SIG-M5 (cell line): ENCODE measurements at places on chromosomes 5 and 9.

DNA sequence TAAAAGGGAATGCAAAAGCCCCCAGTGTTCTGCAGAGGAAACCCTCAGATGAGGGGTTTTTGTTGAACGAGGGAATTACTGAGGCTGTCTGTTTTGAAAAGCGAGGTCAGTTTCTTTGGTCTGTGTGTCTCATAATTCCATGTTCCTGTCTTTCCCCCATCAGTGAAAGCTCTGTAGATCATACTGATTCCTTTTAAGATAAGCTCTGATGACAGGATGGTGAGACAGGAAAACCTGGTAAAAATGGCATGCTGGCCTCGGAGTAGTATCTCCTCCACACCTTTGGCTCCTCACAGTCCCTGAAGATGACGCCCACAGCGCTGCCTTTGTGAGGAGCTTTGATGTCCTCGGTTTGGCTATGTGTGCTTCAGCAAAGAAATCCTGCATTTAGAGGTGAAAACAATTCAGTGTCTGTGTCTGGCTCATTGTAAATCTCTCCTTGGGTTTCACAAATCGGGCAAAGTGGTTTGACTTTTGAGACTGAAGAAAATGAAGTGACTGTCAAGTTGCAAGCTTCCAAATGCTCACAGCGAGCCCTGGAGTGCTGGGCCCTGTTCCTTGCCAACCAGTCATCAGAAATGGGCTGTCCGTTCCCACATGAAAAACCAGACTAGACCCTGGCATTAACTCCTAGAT, 124.9 kb upstream of the ICE1 start:
- no peak for DNase-seq

DNA sequence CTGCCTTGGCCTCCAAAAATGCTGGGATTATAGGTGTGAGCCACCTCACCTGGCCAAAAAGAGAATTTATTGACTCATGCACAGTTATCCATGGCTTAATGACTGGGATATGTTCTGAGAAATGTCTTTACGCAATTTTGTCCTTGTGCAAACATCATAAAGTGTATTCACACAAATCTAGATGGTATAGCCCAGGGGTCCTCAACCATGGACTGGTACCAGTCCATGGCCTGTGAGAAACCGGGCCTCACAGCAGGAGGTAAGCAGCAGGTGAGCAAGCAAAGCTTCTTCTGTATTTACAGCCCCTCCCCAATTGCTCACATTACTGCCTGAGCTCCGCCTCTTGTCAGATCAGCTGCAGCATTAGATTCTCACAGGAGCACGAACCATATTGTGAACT, 12.4 kb upstream of the SIL1 start:
- no peak for DNase-seq

GRCh38 chr5:171599411-171599810, 180.0 kb downstream of the FGF18 start:
- DNase-seq = no peak

- no peak for DNase-seq
These were observed 6.1 kb downstream of the FLT4 start for GRCh38 chr5:180643191-180643851.

DNA sequence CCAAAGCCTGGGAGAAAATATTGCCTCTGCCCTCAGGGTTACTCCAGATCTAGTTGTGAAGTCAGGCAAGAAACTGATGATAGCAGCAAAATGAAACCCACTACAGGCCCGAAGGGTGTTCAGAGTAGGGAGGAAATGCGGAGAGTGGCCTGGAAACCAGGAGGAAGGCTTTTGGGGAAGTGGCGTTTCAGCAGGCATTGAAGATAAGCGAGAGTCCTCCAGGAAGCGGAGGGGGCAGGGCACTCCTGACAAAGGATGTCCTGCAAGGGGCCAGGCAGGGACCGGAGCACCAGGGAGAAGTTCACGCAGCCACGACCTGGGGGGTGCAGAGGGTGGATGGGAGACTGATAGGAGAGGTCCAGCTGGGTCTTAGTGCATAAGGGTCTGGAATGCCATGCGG, 7.8 kb upstream of the FOXI1 start:
- DNase-seq = no peak

GRCh38 chr5:10556289-10556807, 7.5 kb upstream of the ANKRD33B start:
- no peak for DNase-seq

DNA sequence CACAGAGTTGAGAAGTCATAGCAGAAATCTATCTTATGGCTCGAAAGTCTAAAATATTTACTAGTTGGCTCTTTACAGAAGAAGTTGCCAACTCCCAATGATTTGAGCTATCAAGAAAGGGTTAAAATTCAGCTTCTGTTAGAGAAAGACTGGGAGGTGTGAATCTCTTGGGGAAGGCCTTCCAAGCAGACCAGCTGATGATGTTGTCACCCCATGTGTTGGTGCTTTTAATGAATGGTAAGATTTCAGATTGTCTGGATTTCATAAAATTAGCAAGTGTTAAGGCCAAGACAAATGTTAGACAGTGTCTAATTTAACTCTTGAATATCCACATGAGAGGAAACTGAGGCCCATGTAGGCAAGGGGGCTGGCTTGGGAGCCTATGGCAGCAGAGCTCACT, 63.9 kb downstream of the PPARGC1B start:
- no peak for DNase-seq

DNA sequence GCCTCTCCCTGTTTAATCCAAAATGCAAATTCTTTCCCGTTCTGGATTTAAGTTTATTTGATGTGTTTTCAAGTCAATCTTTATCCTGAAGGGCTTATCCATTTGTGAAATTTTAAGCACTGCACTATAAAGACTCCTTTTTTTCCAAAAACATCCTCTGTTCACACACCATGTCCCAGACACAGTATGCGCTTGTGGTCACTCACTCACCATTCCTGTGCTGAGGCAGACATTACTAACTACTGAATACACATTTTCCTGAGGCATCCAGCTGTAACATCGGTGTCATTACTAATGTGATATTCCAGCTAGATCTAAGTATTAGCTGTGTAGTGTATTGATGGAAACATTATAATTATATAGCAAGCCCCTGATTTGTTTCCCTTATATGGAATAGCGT, 298.4 kb downstream of the KCTD16 start:
- DNase-seq = no peak

DNA sequence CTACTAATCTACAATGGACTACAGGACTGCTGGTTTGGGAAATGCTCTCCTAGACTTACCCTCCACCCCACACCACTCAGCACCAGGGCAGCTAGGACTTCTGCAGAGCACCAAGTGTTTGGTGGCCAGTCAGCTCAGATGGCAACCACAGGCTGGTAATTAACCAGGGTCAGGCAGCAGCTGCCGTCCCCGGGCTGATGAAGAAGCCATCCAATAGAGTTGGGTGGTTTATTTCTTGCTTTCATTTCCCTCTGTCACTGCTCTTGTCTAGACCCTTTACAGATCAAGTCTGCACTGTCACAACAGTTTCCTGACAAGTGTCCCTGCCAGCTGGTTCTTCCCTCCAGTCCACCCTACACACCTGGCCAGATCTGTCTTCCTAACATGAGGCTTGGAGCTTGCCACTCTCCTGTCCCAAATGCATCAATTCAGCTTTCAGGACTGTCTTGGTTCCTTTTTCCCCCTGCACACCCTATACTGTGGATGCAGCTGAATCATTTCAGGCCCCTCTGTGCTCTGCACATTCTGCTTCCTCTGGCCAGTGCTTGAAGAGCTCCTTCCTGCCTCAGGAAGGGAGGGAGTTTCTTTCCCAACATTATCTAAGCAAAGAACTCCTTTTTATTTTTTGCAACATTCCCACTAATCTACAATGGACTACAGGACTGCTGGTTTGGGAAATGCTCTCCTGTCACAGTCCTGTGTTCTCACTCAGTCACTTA, 30.2 kb upstream of the HSPA9 start:
- no peak for DNase-seq

- no peak for DNase-seq
These were observed 61.5 kb upstream of the CTXN3 start for GRCh38 chr5:127587246-127587917.

- no peak for DNase-seq
These were observed 19.8 kb downstream of the RBM27 start for GRCh38 chr5:146223179-146223578.

- DNase-seq = no peak
These were observed 32.7 kb downstream of the DMRT3 start for GRCh38 chr9:1009101-1009707.

DNA sequence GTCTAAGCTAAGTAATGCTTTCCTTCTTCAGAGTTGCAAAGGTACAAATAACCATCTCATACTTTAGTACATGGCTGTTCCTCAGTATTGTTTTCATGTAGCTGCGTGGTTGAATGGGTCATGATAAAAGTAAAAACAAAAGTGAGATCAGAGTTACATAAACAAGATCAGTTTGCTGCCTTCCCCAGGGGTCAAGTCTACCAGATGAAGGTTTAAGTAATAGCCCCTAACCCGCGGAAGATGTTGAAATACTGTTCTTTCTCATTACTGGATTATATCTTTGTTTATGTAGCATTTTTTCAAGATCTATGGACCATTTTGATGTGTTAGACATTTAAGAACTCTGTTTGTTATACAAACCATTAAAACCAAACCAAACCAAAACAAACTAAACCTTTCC, 34.1 kb upstream of the ARRDC3 start:
- DNase-seq = no peak

DNA sequence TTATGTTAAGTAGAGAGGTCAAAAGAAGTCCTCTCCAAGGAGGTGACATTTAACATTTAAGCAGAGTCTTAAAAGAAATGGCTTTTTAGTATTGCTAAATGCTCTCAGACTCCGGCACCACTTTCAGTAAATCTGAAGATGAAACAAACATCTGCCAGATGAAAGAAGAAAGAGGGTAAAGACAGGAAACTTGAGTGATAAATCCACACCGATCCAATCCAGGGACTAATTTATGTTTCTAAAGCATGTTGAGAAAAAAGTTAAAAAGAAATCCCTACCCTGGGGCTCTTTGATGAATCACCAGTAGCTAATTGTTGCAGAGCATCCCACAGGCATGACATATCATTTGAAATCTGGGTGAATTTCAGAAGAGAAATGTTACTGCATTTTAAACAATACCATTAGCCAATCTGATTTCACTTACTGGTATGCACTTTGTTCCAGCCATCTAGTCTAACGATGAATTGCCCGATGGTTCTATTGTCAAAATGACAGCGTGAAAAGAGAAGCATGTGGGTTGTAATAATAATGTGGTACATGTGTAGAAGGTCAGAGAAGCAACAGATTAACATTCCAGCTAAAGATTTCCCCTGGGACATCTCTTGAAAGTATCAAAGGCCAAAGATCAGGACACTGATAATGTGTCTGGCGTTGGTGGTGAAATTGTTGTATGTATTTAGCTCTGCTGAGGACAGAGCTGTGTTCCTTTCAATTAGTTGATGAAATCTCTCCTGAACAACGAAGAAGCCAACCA, 485.7 kb downstream of the CSNK1G3 start:
- DNase-seq = no peak

- no peak for DNase-seq
These were observed 21.5 kb downstream of the SNCAIP start for GRCh38 chr5:122333564-122333963.

DNA sequence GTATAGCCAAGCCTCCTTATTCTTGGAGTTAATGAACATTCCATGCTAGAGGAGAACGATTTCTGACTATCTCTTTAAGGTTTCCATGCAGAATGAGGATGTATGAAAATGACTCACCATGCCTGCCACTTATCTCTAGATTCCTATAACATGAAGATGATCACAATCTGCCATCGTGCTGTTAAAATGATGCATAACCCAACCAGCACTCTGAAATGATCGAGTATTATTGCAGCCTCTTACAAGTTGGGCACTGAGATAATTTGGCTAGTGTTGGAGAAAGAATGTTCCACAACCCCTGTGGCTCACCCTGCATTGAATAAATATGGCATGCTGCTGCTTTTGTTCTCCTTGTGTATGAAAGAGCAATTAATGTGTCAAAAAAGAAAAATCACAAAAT, 1143.6 kb upstream of the WWC1 start:
- DNase-seq = no peak

GRCh38 chr9:111412280-111412679, 71.9 kb downstream of the ECPAS start:
- DNase-seq = no peak

DNA sequence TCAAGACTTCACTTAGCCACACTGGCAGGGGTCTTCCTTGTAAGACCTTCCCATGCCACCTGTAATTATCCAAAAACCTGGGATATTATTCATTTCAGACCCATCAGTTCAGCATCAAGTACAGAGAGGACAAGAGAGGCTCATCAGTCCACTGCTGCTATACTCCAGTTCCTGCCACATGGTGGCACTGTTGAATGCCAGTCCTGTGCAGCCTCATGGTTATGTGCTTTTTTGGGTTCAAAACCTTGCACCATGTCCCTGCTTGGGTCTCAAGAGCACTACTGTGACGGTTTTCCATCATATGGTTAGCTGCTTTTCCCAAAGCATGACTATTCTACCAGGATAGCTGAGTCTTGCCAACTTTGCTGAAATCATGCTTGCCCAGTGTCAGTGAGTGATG, 8.5 kb downstream of the PTGS1 start:
- DNase-seq = no peak

DNA sequence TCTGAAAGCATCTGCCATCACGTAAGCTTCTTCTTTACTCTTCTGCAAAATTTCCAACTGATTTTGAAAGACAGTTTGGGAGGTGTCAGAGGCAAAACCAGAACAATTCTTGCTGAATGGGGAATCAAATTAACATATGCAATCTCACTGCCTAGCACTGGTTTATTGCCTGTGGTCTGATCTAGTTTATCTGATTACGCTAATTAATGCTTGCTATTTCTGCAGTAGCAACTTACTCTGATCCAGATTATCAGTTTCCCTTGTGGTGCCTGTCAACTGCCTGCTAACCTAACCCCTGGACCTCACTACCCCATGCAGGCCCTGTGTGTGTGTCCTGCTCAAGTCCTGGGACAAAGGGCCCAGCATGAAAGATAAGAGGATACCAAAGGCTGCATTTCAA, 40.3 kb downstream of the CCDC125 start:
- DNase-seq = no peak

- no peak for DNase-seq
These were observed 367.4 kb downstream of the EBF1 start for GRCh38 chr5:158732345-158732744.

- no peak for DNase-seq
These were observed 33.3 kb downstream of the TLE1 start for GRCh38 chr9:81656004-81656403.

DNA sequence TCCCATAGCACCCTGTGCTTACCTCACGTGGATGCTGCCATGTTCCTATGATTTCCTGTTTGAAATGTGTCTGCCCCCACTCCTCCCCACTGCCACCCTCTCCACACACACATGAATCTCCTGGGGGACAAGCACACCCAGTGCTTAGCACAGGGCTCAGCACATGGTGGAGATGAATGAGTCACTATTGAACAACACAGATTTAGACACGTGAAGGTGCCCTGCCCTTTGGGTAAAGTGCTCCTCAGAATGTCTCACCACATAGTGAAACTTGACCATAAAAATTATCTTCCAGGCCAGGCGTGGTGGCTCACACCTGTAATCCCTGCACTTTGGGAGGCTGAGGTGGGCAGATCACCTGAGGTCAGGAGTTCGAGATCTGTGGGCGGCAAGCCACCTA, 98.8 kb upstream of the PCA3 start:
- no peak for DNase-seq

DNA sequence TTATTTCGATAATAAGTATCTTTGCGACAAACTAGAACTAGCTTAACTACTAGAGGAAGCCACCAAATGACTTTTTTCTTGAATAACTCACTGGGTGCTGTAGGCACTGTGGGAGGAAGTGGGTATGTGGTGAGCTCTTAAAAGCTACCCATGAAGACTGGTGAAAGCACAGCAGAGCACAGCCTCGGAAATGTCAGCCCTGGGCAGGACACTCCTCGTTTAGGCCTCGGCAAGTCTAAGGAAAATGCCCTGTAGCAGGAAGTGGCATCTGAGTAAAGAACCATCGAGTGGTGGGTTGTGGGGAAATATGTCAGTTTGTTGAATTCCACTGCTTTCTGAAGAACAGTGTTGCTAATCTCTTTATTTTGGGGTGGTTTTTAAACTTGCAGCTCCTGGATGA, 44.0 kb upstream of the NCS1 start:
- DNase-seq = peak; percentile 39
